ENCODE measurements at places on chromosomes 6 and 20.

GRCh38 chr6:109059571-109060021 is 35.0 kb downstream of the SESN1 start:
- DNase-seq = no peak

GRCh38 chr6:4772750-4773149 is 3.5 kb upstream of the CDYL start:
- DNase-seq = no peak

DNA sequence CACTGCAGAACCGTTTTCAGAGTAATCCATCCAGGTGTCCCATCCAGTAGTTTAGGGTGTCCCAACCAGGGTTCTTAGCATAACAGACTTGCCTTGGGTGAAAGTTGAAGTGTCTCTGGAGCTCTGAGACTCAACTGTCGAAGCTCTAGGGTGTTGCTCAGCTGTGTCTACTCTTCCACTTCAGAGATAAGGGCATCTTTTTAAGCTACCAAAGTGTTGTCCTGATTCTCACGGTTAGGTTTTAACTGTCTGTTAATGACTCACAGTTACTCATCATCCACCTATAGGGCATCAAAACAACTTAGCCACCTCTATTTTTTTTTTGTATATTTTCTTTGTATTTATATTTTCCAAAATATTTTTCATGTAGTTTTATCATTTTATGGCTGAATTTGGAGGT is 36.9 kb upstream of the TBX18 start:
- DNase-seq = no peak

- DNase-seq = no peak
Observed at GRCh38 chr20:15807271-15807670, 766.0 kb downstream of the KIF16B start.

- DNase-seq = no peak
Observed at GRCh38 chr6:144378437-144378836, 93.3 kb downstream of the UTRN start.

DNA sequence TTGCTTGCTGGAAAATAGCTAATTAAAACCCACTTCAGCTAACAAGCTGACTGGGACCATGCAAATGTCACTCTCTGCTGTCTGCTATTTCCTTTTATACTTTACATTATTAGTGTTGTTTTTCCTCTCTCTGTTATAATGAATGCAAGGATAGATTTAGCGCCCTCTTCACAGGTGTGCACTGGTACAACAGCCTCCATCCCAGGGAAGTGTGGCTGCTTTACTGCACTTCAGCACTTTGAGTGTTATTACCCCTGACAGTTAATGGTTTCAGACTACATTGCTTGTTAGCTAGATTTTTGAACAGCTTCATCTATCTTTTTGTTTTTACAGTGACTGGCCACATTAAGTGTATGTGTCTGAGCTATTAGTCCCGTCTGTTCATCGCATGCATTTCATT is 405.7 kb downstream of the RNF144B start:
- no peak for DNase-seq

Measured in activated CD8-positive, alpha-beta memory T cell treated with anti-CD3 and anti-CD28 coated beads for 48 hours (primary cell).